ENCODE measurements at places on chromosomes 5 and 9.

DNA sequence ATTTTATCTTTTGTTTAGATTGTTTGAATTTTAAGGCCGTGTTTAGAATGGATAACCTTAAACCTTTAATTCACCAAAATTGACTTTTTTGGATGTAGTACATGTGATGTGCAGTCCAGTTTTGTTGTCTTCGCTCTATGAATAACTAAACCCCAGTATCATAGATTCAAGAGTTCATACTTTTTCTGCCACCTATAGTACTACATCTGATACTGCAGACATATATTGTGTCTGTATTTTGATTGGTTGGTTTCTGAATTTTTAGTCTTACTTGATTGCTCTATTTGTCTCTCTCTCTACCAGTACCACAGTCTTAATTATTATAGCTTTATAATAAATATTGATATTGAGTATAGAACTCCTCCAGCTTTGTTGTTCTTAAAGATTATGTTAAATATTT, 58.1 kb downstream of the PPIP5K2 start:
- no peak for DNase-seq

GRCh38 chr5:141879941-141880738, 1.9 kb upstream of the PCDH1 start:
- DNase-seq: no peak

DNA sequence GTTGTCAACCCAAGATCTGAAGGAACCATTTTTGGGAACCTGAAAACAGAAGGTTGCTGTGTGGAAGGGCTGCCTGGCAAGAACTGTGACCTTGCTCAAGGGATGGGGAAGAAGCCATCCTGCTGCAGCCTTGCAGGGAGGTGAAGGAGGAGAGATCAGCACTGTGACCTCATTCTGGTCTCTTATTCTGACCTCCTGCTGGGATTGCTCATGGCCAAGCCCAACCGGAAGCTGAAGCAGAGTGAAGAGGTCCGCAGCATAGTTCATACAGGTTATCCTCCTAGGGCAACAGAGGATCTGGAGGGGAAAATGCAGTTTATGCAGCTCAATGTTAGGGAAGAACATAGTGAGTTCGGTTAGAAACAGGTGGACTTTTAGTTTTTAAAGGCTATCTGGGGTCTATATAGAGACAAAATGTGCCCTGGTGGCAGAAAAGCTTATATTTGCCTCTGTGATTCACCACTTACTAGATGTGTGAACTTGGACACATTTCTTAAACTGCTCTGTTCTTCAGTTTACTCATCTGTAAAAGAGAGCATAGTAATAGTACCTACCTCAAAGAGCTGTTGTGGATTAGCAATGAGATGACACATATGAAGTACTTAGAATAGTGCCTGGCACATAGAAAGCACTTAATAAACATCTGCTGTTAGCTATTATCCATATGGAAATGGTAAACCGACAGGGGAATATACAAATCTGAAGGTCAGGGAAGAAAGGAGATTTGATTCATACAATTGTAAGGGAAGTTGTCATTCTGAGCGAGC, 57.9 kb upstream of the BNC2 start:
- no peak for DNase-seq

DNA sequence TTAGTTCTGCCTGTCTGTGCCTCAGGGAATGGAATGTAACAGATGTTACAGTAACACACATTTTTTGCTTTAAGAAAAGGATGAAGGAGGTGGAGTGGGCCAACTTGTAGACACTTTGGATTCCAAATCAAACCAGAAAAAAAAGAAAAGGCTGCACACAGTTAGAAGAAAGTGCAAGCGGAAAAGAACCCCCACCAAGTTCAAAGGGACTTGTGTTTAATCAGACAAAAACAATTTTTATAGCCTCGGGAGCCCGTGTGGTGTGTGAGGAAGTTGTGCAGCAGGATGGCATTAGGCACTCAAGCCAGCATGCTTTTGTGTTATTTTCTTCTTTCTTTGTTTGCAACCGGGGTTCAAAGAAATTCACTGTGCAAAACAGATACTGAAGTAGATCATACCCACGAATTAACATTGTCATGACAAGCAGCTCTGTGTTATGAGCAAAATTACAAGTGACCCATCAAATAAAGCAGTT, 189.5 kb downstream of the SEMA5A start:
- no peak for DNase-seq

DNA sequence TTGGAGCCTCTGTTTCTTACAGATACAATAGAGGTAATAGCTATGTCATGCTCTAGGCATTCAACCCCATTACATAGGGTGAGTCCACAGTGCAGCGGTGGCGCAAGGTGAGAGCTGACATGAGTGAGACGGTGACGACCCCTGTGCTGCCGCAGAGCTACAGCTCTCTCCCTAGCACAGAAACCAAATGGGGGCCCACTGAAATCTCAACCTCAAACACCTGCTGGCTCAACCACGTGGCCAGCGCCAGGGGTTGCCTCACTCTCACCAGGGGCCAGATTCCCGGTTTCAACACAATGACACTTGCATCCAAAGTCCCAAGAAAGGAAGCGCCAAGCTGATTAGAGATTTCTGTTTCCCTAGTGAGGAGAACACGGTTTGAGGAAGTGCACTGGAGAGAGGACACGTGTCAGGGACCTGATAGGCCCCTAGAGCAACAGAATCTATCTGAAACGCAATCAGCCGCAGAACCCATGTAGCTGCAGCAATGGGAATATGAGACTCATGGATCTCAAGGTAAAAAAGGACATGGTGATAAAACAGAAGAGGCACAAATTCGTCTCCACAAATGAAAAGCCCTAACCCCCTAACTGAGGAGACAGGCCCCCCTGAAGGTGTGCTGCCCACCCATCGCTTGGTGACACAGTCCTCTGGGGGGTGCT, 114.3 kb downstream of the CRB2 start:
- no peak for DNase-seq

DNA sequence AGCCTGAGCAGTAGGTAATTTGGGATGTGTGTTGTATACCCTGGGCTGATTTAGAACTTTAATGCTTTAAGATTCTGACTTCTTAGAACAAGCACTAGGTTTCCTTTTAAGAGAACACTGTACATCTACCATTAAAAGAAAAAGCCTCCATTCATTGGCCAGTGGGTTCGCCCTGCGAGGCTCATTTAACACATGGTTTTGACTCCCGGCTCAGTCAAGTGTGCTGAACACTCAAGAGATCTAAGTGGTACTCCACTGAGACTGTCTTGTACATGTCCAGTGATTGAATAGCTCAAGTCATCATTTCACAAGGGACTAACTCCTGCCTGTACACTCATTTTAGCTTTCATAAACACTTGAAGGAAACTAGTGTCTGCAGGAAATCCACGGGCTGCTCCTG, 3.9 kb downstream of the FUBP3 start:
- no peak for DNase-seq

DNA sequence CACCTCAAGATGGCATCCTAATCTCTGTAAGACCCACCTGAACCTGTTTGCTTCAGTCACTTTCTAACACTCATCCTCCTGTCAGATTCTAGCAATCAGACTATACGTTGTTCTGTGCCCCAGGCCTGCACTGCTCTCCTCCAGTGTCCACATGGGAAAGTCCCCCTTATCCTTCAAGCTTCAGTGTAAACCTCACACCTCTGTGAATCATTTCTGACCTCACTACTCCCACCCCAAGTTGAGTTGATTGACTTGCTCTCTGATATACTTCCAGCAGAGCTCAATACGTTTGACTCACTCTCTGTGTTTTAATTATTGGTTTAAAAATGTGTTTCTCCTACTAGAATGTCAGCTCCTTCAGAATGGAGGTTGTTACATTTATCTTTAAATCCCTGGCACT, 240.2 kb downstream of the FBXL17 start:
- DNase-seq: no peak

GRCh38 chr5:158559643-158560042, 540.1 kb downstream of the EBF1 start:
- no peak for DNase-seq

GRCh38 chr9:16726718-16727451, 143.6 kb downstream of the BNC2 start:
- DNase-seq: no peak

DNA sequence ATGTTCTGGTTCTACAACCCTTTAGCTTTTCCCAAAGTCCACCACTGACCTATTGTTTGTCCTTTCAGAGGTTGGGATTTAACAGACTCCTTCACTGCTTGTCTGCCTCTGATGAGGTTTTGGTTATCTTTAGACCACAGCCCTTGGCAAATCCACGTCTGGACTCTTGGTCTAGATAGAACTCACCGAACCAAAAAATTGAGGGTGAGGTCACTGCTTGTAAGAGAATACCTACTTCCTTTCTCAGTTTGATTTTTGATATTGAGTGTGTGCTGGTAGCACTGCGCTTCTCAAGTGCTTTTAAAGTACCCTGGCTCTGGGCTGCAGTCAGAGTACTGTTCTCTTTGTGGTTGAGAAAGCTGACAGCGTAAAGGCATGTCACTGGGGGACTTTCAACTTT, 61.7 kb downstream of the JMY start:
- DNase-seq: no peak

DNA sequence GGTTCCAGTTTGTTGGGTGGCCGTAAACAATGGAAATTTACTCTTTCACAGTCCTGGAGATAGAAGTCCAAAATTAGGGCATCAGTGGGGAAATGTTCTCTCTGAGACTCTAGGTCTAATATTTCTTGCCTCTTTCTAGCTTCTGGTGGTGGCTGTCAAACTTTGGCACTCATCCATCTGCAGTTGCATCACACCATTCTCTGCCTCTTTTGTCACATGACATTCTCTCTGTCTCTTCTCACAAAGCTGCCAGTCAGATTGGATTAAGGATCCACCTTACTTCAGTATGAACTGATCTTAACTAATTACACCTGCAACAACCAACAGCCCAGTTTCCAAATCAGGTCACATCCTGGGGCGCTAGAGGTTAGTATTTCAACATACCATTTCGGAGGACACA, 222.9 kb upstream of the FTMT start:
- DNase-seq: no peak

DNA sequence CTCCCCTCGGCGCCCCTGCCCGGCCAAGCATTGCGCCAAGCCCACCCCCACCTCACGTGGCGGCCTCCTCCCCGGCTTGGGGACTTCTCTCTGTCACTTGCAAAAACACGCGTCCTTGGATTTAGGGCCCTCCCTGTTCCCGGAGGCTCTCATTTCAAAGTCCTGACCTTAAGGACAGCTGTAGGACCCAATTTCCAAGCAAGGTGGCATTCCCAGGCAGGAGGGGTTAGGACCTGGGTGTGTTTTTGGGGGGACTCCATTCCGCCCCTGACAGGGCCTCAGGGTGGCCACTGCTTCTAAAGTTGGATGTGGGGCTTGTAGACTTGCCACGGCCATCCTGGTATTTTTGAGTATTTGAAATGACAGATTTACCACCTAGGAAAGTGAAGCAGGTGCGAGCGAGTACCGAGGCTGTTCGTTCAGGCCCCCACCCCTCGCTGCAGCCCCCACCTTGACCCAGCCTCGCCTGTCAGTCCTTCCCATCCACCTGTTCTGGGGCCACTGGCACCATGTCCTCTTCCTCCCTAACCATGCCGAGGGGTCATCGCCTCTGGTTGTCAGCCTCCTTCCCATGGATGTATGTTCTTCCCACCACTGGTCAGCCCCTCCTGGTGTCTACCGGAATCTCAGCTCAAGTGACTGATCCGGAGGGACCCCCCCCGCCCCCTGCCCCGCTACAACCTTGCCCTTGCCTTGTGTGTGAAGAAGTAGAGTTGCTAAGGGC, 52.4 kb downstream of the MRPL36 start:
- DNase-seq: no peak

- no peak for DNase-seq
These were observed 743.6 kb upstream of the DMAC1 start for GRCh38 chr9:8543219-8543618.

DNA sequence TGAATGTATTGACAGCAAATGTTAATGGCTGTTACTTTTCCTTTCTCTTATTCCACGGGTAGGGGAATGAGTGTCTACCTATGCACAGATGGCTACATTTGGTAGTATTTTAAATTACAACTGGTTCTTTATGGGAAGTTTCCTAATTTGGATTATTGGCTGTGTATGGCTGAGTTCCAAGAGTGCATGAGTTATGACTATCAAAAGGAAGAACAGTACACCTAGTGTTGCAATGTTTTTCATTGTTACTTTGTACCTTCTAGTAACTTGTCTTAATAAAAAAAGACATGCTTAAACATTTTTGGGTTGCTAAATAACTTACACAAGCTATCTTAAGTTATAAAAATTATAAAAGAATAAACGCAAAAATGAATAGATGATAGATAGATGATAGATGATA, 35.8 kb upstream of the MAMDC2 start:
- DNase-seq: no peak

DNA sequence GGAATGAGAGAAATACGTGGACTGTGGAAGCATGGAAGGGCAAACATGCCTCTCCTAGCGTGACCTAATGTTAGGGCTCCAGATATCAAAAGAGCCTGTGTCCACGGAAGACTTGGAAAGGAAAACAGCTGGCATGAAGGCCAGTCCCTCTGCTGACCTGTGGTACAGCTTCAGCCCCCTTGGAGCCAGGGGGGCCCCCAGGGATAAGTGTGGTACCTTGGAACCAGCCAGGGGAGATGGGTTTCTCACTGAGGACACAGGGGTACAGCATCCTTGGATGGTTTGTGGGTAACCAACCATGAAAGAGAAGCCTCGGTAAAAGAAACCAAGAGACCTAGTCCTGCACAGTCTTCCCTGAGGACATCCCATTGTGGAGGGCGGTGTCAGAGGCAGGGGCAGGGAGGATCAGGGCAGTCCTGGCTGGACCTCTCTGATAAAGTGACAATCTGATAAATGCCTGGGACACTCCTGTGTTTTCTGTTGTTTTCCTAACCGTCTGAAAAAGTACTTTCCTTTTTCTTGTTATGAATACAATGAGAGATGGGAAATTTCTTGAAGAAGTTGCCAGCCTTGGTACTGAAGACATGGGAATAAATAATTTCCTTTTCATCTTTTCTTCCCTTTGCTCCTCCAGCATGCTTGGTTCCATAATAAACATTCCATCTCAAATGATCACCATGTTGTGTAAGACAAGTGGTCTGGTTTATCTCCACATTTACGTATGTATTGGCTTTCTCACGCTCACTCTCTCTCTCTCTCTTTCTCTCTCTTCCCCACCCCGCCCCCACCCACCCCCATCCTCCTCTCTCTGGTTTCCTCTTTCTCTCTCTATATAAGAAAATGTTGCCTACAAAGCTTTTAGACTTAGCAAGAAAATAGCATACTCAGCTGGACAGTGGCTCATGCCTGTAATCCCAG, 102.1 kb downstream of the SUSD1 start:
- DNase-seq: no peak

DNA sequence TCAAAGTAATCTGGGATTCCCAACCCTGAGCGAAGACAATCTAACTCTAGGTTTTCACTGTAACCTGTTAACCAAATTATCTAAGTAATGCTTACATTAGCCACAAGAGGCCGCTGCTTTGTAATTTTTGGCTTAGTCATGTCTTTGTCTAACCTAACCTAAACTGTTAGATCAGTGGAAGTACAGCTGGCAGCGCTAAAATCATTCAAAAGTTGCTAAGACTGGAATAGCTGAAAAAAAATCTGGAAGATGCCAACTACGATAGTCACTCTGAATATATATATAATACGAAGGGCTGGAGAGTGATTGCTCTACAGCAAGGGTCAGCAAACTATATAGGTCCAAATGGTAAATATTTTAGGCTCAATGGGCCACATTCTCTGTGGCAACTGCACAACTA, 60.2 kb downstream of the FBXO38 start:
- DNase-seq: no peak

All from cortex of kidney (tissue), 1 donor.